ENCODE measurements at places on chromosomes 4 and X.

DNA sequence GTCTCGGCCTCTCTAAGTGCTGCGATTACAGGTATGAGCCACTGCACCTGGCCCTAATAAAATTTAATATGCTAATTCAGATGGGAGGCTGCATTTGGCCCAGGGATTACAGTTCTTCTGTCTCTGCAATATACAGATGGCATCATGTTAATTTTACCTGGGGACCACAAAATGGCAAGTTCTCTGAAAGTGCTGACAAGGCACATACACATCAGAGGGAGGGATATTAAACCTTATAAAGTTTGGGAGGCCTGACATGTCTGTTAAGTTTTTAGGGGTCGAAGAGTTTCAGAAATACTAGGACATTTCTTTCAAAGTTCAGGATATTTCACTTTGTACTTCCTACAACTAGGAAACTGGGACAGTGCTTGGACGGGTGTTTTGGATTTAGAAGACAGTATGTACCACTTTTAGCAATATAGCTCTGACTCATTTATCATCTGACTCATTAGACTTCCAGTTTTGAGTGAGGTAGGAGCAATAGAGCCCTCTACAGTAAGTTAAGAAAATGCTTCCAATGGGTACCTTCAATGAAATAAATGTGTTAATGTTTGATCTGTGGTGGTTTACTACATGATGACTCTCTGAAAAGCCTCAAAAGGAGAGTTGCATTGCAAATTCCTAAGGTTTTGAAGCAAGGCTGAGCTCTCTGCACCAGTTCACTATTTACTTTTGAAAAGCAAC lies 981.0 kb upstream of the HS3ST1 start:
- DNase-seq = no peak

DNA sequence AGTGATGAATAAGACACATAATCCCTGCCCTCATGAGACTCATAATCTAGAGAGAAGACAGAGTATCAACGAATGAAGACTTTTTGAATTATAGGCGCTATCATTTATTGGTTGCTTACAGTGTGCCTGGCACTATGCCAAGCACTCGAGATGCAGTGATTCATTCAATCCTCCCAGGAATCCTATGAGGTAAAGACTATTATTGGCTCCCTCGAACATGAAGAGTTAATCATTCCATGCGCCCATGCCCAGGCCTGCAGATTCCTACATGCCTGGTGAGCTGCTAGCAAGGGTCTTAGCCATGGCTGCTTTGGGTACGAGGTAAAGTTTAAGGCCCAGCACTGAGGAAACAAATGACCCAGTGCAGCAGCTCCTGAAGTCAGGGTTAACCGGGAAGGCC lies 47.0 kb downstream of the TEX13B start:
- DNase-seq = no peak

GRCh38 chr4:76554630-76555029 lies 119.6 kb downstream of the SHROOM3 start:
- DNase-seq = no peak

- no peak for DNase-seq
These were observed 63.3 kb downstream of the NOCT start for GRCh38 chr4:139078926-139079325.

DNA sequence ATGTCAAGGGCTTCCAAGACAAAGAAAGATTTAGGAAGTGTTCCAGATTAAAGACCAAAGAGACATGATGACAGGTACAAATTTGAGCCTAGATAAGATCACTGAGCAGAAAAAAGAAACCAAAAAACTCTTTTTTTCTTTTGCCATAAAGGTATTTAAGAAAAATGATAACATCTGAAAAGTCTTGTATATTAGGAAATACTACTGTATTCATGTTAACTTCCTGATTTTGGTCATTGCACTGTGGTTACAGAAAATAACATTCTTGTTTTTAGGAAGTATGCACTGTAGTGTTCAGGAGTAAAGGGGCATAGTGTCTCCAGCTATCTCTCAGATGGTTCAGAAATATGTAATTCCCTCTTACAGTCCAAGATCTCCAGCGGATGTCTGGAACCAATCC lies 37.1 kb downstream of the RWDD4 start:
- no peak for DNase-seq

GRCh38 chr4:122921971-122922876 lies at the start of gene NUDT6:
Gene NUDT6 (minus strand): TSS chr4:122922597. CDS start chr4:122922572, 25 bp downstream.
- peak; percentile 78 for DNase-seq
